Liver (tissue), 10 donors: ENCODE measurements at places on chromosomes 5 and 9. TPM values are rescaled to one million over a fixed set of nuclear protein-coding genes. Genes with fewer than 3 reads are reported as not detected.

Gene DRD1
- total RNA-seq = not detected

Gene ANXA6
- total RNA-seq = 137 TPM

Gene GHR
- total RNA-seq = 104 TPM

Gene ADAMTS16
- 0.84 TPM for total RNA-seq

Gene ADAMTS6
- 0.92 TPM for total RNA-seq

Gene SLC4A9
- not detected for total RNA-seq

Gene IL5
- not detected for total RNA-seq

- no peaks in the 10 kb centered on the region for H3K27me3 ChIP-seq
- H3K4me1 ChIP-seq = no peaks in the 10 kb centered on the region
These were observed 6.1 kb upstream of the TMEM252 start for GRCh38 chr9:68546596-68547390.

DNA sequence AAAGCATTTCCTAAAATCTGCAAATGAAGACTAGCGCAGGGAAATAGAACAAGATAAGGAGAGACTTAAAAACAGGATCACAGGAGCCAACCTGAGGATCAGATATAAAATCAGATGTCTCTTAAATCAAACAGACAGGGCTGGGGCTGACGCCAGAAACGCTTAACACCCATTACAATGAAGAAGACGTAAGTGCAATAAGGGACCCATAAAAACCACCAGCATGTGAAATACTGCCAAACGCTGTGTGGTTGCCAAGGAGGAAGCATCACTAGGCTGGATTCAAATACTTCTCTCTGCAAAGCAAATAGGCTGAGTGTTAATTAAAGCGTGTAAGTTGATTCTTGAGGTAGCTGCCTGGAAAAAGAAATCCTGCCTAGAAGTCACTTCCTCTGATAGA lies 74.4 kb upstream of the ATP10B start:
- no peaks in the 10 kb centered on the region for H3K36me3 ChIP-seq
- no peak overlapping the region for H3K27ac ChIP-seq
- no peak overlapping the region for H3K4me3 ChIP-seq

DNA sequence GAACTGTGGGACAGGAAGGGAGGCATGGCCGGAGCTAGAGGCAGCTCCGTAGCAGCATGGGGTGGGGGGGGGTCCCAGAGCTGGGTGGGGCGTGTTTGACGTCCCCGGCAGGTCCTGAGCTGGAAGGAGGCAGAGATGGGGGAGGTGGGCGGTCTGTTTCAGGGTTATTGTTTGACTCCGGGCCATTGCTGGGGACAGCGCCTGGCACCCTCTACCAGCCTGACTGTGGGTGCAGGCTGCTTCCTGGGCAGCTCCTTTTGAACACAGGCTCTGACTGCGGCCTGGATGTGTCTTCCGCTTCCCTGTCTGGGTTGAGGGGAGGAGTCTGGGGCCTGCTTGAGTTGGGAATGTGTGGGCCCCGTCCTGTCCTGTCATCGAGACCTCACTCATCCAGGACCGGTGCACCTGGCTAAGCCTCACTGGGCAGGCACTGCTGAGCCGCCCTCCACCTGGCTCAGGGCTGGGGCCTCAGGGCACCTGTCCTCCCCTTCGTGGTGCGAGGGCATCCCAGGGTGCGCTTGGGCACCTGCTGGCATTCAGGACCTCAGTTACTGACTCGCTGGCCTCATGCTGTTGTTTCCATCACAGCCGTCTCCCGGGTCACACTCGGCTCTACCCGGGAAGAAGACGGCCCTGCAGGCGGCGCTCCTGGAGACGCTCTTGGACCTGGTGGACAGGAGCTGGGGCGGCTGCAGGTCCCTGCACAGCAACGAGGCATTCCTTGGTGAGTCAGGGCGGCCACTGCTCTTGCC lies 26.5 kb downstream of the CEP72 start:
- H3K27ac ChIP-seq = no peak overlapping the region
- no peak overlapping the region for H3K4me3 ChIP-seq
- H3K36me3 ChIP-seq = peaks cover 5% of the 10 kb centered on the region
- no peaks in the 10 kb centered on the region for H3K27me3 ChIP-seq
- no peaks in the 10 kb centered on the region for H3K4me1 ChIP-seq
- no peak for DNase-seq

DNA sequence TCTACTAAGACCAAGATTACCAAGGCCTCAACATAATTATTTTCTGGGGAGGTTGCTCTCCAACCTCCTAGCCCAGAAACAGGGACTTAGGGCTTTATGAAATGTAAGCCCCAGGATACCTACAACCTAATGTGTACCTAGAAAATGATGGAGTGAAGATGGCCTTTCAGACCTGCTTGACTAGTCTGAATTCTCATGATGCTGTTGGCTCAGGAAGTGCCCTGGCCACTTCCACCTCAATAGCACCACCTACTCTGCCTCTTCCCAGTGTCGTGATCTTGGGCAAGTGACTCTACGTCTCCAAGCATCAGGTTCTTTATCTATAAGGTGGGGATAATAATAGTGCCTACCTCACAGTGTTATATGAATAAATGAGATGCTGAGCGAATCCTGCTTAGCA lies 57.9 kb upstream of the GARNL3 start:
- no peak for DNase-seq
- no peak overlapping the region for H3K4me3 ChIP-seq
- no peaks in the 10 kb centered on the region for H3K36me3 ChIP-seq
- H3K4me1 ChIP-seq = peaks cover 2% of the 10 kb centered on the region
- H3K27ac ChIP-seq = no peak overlapping the region
- H3K27me3 ChIP-seq = no peaks in the 10 kb centered on the region

GRCh38 chr5:57202811-57203210 lies 29.0 kb downstream of the GPBP1 start:
- no peak overlapping the region for H3K4me3 ChIP-seq
- H3K36me3 ChIP-seq = no peaks in the 10 kb centered on the region
- H3K4me1 ChIP-seq = no peaks in the 10 kb centered on the region
- no peaks in the 10 kb centered on the region for H3K27me3 ChIP-seq
- no peak for DNase-seq
- H3K27ac ChIP-seq = no peak overlapping the region

DNA sequence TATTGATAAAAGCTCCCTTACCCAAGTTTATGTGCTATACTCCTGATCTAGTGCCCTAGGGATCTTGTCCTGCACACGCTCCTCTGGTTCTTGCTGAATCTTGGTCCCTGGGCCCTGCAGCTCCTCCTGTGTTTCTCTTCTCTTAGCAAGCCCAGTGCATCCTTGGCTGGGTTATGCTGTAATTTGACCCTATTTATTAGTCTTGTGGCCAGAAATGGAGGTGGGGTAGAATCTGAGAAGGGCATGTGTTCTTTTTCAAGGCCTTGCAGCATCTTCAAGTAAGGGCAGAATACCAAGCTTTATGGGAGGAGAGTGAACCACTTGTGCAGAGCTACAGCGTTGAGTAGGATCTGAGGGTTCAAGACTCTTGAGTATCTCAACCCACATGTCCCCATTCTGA lies 366.8 kb downstream of the FAM170A start:
- no peaks in the 10 kb centered on the region for H3K36me3 ChIP-seq
- H3K27me3 ChIP-seq = no peaks in the 10 kb centered on the region
- no peak overlapping the region for H3K4me3 ChIP-seq

- H3K4me1 ChIP-seq = peaks cover 38% of the 10 kb centered on the region
- peaks cover 23% of the 10 kb centered on the region for H3K36me3 ChIP-seq
- peak overlapping the region; percentile 18 for H3K4me3 ChIP-seq
- H3K27ac ChIP-seq = no peak overlapping the region
These were observed 190.0 kb downstream of the FANCC start for GRCh38 chr9:95127249-95128176.

DNA sequence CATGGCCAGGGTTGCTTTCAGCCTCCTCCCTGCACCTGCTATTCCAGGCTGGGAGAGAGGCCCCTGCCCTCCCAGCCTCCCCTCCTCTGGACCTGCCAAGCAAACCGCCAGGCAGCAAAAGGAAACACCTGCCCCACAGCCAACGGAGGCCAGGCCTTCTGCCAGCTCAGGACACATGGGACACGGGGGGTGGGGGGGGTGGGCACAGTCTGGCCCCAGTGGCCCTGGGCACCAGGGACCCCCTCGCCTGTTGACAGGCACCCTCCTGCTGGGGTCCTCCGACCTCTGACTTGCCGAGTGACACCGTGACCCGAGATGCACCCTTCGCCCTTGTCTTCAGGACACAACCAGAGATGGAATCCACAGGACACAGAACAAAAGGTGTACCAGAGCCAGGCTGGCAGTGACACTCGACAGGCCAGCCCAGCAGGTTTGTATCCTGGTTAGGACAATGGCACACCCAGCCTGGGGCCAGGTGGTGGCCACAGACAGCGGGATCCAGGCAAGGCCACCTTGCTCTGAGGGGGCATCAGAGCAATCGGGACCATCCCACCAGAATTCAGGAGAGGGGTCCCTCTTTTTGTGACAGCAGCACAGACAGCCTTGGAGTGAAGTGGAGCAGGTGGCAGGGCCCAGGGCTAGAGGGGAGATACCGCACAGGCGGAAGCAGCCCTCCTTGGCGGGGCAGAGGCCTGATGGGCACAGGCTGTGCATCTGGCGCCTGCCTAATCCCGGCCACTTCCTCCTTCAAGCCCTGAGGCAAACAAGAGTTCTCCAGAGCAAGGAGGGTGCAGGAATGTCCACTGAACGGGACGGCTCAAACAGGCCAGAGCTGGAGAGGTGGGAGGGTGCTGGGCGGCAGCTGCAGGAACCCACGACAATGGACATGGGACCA lies 1.3 kb upstream of the TMEM210 start:
- DNase-seq = no peak
- peaks cover 5% of the 10 kb centered on the region for H3K27me3 ChIP-seq
- H3K36me3 ChIP-seq = peaks cover 4% of the 10 kb centered on the region
- peaks cover 13% of the 10 kb centered on the region for H3K4me1 ChIP-seq
- no peak overlapping the region for H3K4me3 ChIP-seq

- no peaks in the 10 kb centered on the region for H3K27me3 ChIP-seq
- H3K36me3 ChIP-seq = no peaks in the 10 kb centered on the region
- no peak overlapping the region for H3K4me3 ChIP-seq
- no peaks in the 10 kb centered on the region for H3K4me1 ChIP-seq
These were observed 468.9 kb downstream of the ACTL7B start for GRCh38 chr9:108386859-108387384.

- H3K27me3 ChIP-seq = no peaks in the 10 kb centered on the region
- no peaks in the 10 kb centered on the region for H3K36me3 ChIP-seq
- DNase-seq = no peak
- H3K4me3 ChIP-seq = no peak overlapping the region
- peaks cover 23% of the 10 kb centered on the region for H3K4me1 ChIP-seq
These were observed 37.4 kb upstream of the SLC44A1 start for GRCh38 chr9:105206821-105207699.

DNA sequence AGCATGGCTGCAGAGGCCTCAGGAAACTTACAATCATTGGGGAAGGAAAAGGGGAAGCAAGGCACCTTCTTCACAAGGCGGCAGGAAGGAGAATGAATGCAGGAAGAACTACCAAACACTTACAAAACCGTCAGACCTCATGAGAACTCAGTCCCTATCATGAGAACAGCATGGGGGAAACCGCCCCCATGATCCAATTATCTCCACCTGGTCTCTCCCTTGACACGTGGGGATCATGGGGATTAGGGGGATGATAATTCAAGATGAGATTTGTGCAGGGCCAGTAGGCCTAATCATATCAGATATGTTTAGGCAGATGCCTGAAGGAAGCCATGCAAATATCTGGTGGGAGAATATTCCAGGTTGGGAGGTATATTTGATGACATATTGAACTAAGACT lies 1176.4 kb upstream of the CDH18 start:
- H3K36me3 ChIP-seq = no peaks in the 10 kb centered on the region
- no peak overlapping the region for H3K27ac ChIP-seq
- H3K4me3 ChIP-seq = no peak overlapping the region
- no peaks in the 10 kb centered on the region for H3K27me3 ChIP-seq

- no peak overlapping the region for H3K4me3 ChIP-seq
- H3K36me3 ChIP-seq = no peaks in the 10 kb centered on the region
- H3K27ac ChIP-seq = no peak overlapping the region
- no peaks in the 10 kb centered on the region for H3K4me1 ChIP-seq
- H3K27me3 ChIP-seq = no peaks in the 10 kb centered on the region
These were observed 61.6 kb downstream of the NSG2 start for GRCh38 chr5:174106997-174107655.

- H3K36me3 ChIP-seq = no peaks in the 10 kb centered on the region
- DNase-seq = no peak
These were observed 665.5 kb downstream of the ELAVL2 start for GRCh38 chr9:23160491-23160890.

DNA sequence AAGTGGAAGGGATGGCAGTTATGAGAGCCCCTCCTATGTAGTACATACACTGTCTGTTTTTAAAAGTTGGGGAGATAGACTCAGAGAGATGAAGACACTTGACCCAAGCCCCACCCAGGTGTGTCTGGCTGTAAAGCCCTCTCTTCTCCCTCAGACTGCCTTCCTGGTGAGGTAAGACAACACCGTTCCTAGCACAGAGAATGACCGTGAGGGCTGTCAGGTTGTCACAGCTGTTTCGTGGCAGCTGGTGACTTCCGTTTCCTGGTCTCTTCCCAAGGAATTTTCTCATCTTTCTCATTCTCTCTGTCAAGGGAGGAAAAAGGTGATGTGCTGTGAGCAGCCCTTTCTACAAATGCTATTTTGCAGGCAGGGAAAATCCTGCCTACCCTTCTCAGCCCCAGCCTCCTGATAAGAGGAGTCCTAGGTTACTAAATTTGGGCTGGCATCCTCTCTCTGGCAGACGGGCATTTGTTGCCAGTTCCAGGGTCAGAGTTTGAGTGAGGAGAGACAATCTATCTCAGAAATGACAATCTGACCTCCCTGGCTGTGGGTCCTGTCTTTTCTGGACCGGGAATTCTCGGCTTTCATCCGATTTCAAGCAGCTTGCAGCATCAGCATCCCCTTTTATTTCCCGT lies 263.5 kb upstream of the PANK3 start:
- no peak for DNase-seq
- H3K27ac ChIP-seq = no peak overlapping the region
- H3K4me3 ChIP-seq = no peak overlapping the region
- no peaks in the 10 kb centered on the region for H3K36me3 ChIP-seq
- H3K4me1 ChIP-seq = no peaks in the 10 kb centered on the region
- no peaks in the 10 kb centered on the region for H3K27me3 ChIP-seq

DNA sequence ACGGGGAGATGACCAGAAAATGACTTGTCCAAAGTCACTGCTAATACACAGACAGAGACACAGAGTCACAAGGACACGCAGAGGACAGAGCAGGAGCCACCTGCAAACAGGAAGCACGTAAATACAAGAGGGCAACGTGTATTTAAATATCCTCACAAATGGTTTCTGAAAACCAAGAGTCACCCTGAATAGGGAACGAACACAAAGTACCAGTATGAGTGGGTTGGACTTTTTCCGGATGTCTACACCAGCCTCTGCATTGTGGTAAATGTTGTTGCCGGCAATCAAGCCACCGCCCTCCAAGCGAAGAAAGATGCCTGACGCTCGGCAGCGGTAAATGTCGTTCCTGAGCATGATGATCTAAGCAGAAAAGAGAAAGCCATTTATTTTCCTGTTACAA lies 44.5 kb downstream of the FBXO10 start:
- no peak overlapping the region for H3K27ac ChIP-seq
- no peaks in the 10 kb centered on the region for H3K4me1 ChIP-seq
- H3K4me3 ChIP-seq = no peak overlapping the region
- H3K27me3 ChIP-seq = no peaks in the 10 kb centered on the region
